ENCODE measurements at places on chromosomes 6 and 20. TPM values are rescaled to one million over a fixed set of nuclear protein-coding genes. Genes with fewer than 3 reads are reported as not detected.

- DNase-seq = no peak
Measured at GRCh38 chr6:69861986-69862385, 4.4 kb upstream of the COL19A1 start.

GRCh38 chr6:99467509-99468106, 42.5 kb upstream of the PNISR start:
- peak; percentile 32 for DNase-seq

- no peak for DNase-seq
Measured at GRCh38 chr6:8993111-8993510, 557.8 kb upstream of the SLC35B3 start.

GRCh38 chr6:118260833-118261232, 287.3 kb upstream of the PLN start:
- no peak for DNase-seq

- no peak for DNase-seq
Measured at GRCh38 chr6:89433252-89434149, 549 bp downstream of the ANKRD6 start.

GRCh38 chr6:38713812-38714211, 1.3 kb upstream of the DNAH8 start:
- no peak for DNase-seq

DNA sequence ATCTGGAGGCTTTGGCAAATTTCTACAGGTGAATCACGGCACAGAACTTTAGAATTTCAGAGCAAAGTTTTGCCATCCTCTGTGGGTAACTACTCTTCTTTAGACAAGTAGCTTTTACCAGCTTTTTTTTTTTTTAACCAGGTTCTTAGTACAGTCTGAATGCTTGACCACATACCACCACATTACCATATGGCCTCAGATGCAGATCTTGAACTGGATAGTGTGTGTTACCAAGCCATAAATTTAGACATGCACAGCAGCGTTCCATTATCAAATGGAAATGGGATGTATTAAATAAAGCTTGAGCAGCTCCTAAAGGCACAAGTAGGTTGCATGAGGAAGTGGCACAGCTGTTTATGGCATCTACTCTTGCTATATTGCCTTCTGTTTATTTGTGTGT, 38.3 kb upstream of the PRSS16 start:
- no peak for DNase-seq

- peak; percentile 86 for DNase-seq
Measured at GRCh38 chr20:50646483-50646996, 44.8 kb downstream of the RIPOR3 start.

The NMBR gene
- not detected for polyA plus RNA-seq

GRCh38 chr20:36279362-36279761, 26.8 kb upstream of the DLGAP4 start:
- no peak for DNase-seq

GRCh38 chr6:39876826-39877225, 57.4 kb downstream of the MOCS1 start:
- DNase-seq = no peak

- DNase-seq = no peak
Measured at GRCh38 chr6:16178351-16178750, 49.5 kb downstream of the MYLIP start.

The MRPL14 gene
- 102 TPM for polyA plus RNA-seq

All from IMR-90 (cell line).